Frontal cortex (tissue), 4 donors: ENCODE measurements at places on chromosomes 1 and 21. TPM values are rescaled to one million over a fixed set of nuclear protein-coding genes. Genes with fewer than 3 reads are reported as not detected.

RGS5 gene
- total RNA-seq: 6.9 TPM

SHE gene
- 2.0 TPM for total RNA-seq

ATP5IF1 gene
- total RNA-seq: 67.7 TPM

NUAK2 gene
- 0.41 TPM for total RNA-seq

ATP5PF gene
- 57.9 TPM for total RNA-seq

RAVER2 gene
- total RNA-seq: 13.0 TPM

FCRLA gene
- not detected for total RNA-seq

TRIM58 gene
- total RNA-seq: 3.3 TPM

S100A7 gene
- not detected for total RNA-seq

ITLN2 gene
- not detected for total RNA-seq

CDC42SE1 gene
- total RNA-seq: 31.0 TPM

CFHR5 gene
- not detected for total RNA-seq

ERICH3 gene
- total RNA-seq: 16.7 TPM

LHX8 gene
- 2.4 TPM for total RNA-seq

AMY2B gene
- 146 TPM for total RNA-seq

DNA sequence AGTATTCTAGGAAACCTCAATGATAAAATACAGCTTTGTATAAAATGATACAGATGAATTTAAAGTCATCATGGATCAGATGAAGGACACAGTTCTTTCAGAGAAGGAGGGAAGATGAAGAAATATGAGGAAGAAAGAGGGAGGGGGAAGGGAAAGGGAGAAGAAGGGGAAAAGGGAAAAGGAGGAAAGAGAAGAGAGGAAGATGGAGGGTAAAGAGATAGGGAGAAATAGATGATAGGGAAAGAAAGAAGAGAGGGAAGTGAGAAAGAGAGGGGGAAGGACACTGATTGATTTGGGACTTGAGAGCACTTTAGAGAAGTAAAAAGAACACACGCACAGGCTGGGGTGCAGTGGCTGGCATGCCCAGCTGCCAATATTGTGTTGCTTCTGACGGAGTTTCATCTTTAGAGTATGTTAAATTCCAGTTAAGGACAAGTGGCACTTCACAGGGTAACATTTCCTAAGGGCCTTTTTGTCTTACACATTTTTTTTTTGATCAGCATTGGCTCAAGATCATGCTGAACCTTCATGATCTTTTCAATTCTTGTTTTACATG lies 235.9 kb upstream of the DMRTA2 start:
- no peak for DNase-seq

DNA sequence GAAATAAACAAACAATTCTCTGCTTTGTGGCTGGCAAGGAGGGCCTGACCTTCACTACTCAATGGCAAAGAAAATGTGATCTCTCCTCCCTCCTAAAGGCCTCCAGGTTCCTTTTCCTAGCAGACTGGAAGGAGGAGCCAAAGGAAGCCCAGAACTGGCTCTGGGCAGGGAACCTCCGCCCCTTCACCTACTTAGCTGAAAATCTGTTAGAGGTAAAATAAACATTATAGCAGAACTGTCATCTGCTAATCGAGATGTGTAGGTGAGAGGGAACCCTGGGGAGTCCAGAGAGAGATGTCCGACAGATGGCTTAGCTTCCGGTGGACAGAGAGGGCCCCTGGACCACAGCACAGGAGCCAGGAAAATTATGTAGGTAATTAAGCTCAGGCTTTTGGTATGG lies 75.2 kb upstream of the KCNA3 start:
- no peak for DNase-seq

DNA sequence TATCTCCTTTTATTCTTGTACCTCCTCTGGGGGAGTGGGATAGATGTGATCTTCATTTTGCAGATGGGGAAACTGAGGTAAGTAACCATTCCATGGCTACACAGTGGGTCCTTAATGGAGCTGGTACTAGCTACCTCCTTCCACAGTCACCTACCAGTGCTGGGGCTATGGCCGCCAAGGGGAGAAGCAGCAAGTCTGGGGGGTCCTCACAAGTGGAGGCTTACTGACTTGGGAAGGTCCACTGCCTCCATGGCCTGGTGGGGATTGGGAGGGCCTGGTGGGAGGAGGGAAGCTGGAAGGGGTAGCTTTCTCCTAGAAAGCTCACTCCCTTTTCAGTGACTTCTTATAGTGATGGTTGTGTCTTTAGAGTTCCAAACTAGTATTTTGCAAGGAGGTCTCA lies 5.9 kb upstream of the FOXO6 start:
- DNase-seq: no peak

DNA sequence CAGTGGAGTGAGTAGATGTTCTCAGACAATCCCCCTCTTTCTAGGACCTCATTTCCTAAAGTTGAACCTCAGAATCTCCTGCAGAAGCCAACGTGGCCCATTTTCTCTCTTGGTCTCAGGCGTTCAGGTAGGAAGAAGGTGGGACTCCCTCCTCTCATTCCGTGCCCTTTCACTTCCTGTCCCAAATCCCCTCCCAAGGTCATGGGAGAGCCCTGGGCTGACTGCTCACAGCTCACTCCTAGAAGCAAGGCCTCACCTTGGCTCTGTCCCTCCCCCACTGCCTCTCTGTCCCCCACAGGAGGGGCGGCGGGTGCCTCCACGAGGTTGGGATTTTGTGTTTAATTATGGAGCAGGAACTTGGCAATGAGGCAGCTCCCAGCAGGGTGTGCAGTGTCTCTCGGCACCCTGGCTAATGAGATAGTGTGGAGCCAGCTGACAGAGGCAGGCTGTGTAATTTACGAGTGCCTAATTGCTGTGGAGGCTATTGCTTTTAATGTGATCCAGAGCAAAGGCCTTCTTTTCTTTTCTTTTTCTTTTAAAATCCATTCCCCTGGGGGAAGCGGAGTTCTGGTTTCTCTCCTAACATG lies 9.1 kb upstream of the CDK18 start:
- no peak for DNase-seq

DNA sequence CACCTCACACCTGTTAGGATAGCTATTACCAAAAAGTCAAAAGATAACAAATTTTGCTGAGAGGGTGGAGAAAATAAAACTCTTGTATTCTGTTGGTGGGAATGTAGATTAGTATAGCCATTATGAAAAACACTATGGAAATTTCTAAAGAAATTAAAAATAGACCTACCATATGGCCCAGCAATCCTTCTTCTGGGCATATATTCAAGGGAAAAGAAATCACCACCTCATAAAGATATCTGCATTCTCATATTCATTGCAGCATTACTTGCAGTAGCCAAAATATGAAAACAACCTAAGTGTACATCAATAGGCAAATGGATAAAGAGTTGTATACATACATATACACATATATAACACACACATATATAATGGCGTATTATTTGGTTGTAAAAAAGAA lies 791.6 kb upstream of the RGS18 start:
- no peak for DNase-seq

- no peak for DNase-seq
Measured at GRCh38 chr1:95384567-95384966, 150.6 kb downstream of the RWDD3 start.

- DNase-seq: no peak
Measured at GRCh38 chr1:107480548-107481415, 339.9 kb downstream of the NTNG1 start.

- no peak for DNase-seq
Measured at GRCh38 chr1:111334169-111334568, 43.5 kb downstream of the CHIA start.

DNA sequence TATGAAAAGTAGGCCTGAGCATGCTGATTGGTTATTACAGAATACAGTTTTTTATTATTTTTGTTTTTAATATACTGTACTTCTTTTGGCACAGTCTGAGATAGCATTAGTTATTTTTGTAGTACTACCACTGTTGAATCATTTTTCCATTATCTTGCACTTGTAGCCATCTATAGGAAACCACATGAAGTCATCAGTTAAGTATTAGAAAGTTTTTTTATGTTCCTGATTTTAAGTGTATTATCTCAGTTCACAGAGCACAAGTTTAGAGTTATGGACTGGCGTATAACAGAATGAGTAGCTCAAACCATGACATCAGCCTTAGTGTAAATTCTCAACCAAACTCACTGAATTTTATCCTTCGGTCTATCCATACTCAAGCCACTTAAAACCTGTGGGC lies 22.8 kb downstream of the DHX9 start:
- no peak for DNase-seq

DNA sequence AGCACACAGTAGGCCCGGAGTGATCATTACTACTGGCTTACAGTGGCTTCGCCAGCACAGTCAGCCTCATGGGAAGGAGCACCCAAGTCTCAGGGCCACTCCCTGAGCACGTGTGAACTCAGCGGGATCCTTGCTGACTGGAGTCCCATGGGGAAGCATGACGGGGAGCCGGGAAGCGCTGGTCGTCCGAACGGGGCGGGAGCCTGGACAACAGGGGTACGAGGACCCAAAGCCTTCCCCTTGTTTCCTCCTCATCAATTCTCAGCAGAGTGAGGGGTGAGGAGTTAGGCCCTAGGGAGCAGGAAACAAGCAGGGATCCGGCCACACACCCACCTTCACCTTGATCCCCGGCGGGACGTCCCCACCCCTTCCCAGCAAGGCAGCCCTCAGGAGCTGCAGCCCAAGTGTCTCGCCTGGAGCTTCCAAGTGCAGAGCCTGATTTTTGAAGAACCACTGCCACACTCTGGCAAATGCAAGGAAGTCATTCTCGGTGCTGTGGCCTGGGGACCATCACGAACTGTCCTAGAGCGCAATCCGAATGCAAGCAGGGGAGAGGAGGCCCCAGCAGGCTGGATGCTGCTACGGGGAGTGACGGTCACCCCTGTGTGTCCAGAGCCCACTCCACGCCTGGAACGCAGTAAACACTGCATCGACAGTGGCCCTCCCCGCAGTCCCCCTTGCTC lies 35.5 kb downstream of the TOMM20 start:
- peak; percentile 60 for DNase-seq

DNA sequence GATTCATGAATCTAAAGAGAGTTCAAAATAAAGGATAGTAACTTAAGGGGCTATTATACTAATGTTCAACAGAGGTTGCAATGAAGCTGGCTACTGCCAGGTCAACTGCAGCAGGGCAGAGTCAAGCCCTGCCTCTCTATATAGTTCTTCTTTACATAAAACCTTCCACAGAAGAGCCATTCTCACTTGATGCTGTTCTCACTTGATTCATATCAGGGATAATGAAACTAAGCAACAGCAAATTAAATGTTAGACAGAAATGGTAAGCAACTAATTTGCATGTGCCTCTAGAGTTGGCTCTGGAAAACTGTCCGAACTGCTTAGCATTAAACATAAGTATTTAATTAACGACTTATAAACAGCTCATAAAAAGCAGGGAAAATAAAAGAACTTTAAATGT lies 17.4 kb downstream of the CCSAP start:
- DNase-seq: no peak

- DNase-seq: no peak
Measured at GRCh38 chr1:218498056-218498938, 153.2 kb downstream of the TGFB2 start.

GRCh38 chr1:201653883-201654282 lies 115.0 kb downstream of the NAV1 start:
- DNase-seq: no peak

DNA sequence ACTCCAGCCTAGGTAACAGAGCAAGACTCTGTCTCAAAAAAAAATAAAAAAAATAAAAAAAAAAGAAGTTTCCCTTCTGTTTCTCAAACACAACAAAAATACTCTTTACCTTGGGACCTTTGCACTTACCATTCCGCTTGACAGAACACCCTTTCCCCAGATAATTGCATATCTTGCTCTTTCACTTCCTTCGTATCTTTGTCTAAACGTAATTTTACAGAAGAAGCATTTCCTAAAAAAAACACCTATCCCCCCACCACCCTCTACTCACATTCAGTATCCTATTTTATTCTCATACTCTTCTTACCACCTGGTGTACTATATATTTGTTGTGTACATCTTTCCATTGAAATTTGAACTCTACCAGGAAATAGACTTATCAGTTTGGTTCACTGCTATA lies 32.7 kb downstream of the ASH1L start:
- no peak for DNase-seq

- DNase-seq: no peak
Measured at GRCh38 chr21:44734026-44734745, 22.8 kb upstream of the TSPEAR start.

GRCh38 chr1:154418062-154418921 lies 13.1 kb downstream of the IL6R start:
- DNase-seq: no peak

DNA sequence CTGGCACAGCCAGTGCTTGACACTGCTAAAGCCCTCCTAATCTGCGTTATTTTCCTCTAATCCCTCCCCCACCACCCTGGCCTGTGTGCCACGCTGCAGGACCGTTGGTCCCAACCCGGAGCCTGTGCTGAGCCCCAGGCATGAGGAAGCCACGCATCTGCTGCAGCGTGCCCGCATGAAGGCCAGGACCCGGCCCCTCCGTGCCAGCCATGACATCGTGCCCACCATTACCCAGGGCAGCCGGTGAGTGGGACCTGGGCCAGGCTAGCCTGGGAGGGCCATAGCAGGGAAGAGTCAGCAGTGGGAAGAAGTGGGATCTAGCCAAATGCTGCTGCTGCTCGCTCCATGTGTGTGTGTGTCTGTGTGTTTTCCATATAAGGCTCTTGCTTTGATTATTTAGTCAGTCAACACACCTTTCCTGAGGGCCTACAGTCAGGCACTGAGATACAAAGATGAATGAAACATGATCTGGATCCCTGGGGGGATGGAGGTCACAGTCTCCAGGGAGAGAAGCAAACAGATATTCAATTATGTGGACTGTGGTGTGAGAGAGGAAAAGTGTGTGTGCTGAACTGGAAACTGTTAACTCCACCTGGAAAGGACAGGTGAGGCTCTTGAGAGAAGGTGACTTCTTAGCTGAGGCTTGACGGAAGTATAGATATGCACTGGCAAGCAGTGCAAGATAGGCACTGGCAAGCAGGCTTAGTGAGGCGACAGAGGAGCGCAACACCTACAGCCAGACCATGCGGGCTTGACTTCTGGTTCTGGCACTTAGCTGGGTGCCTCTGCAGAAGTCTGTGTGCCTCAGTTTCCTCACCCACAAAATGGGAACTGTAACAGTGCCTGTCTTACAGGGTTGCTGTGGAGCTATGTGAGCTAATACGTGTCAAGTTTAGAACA lies 15.9 kb downstream of the KIAA1614 start:
- no peak for DNase-seq

GRCh38 chr1:89363196-89363595 lies 663 bp upstream of the GBP6 start:
- DNase-seq: no peak
